CD4-positive, alpha-beta T cell treated with Interferon alpha-2 for 1 hour (primary cell): ENCODE measurements at places on chromosomes 12 and 14.
A peak's percentile ranks its signal among the peaks of the same experiment; 100 is the strongest.

DNA sequence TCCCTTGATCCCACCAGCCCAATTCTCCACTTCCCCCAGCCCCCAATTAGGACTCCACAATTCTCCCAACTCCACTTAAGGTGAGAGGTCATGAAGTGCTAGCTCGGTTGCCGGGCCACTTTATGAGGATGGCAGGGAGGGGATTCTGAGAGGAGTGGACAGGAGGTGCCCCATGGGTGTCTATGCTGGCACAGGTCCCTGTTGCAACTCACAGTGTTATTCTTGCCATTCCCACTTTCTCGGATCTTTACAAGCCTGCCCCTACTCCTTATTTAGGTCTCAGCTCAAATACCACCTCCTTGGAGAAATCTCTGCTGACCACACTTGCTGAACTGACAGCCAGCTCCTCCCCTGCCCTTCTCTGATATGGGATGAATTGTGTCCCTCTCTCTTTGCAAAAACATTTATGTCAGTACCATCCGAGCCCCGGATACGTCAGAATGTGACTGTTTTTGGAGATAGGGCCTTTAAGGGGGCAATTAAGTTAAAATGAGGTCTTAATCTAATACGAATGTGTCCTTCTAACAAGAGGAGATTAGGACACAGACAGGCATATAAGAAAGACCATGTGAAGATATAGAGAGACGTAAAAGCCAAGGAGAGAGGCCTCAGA, 4.2 kb upstream of the LGALS3 start:
- DNase-seq, result no peak

- DNase-seq, result no peak
Measured at GRCh38 chr14:96515731-96516130, 13.5 kb downstream of the PAPOLA start.

- DNase-seq, result no peak
Measured at GRCh38 chr12:65891987-65892481, 67.8 kb downstream of the HMGA2 start.

DNA sequence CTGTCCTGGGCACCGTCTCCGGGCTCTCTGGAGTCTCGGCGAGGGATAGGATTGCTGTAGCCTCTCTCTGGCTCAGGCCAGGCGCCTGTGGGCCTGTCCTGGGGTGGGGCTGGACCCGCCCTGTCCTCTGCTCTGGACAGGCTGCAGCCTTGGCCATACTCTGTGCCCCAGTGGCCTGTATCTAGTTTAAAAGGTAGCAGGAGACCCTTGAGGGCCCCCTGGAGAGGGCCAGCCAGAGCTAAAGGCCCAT, 1.8 kb downstream of the KIF26A start:
- no peak for DNase-seq

DNA sequence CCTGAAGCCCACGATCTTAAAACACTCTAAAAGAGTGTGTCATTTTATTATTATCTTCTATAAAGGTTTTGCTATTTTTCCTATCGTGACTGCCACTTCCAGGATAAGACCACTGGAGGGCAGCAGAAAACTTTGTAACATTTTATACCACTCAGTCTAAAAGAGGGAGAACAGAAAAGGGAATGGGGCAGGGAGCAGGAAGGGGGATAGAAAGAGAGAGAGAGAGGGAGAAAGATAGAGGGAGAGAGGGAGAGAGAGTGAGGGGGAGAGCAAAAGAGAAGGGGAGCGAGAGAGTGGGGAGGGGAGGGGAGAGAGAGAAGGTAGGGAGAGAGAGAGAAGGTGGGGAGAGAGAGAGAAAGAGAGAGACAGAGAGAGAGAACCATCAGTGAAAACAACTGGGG, 2.0 kb upstream of the ART4 start:
- DNase-seq, result peak; percentile 72

- DNase-seq, result no peak
Measured at GRCh38 chr12:19402743-19403431, 36.4 kb upstream of the AEBP2 start.

- no peak for DNase-seq
Measured at GRCh38 chr12:55720894-55721444, 776 bp downstream of the RDH5 start.

- DNase-seq, result no peak
Measured at GRCh38 chr12:65497660-65498059, 219.2 kb downstream of the MSRB3 start.
